Immature natural killer cell (primary cell): ENCODE measurements at places on chromosomes 7 and 10.

DNA sequence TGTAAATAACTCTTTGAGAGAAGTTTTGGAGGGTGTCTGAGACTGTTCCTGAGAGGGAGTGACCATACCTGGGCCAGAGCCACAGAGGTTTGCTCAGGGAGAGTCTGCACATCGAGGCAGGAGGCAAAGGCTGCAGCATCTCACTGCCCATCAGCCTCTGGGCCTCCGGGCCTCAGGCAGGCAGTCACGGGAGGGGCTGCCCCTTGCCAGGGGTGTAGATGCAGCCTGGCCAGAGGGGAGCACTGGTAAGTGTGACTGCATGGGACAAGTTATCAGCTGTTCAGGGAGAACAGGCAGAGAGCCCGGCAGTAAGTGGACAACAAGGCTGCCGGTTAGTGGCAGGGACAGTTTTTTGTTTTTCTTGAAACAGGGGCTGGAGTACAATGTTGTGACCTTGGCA is 55.9 kb downstream of the ZNF467 start:
- no peak overlapping the region for H3K4me3 ChIP-seq
- no peak for DNase-seq
- peaks cover 6% of the 10 kb centered on the region for H3K36me3 ChIP-seq
- peaks cover 8% of the 10 kb centered on the region for H3K27me3 ChIP-seq

DNA sequence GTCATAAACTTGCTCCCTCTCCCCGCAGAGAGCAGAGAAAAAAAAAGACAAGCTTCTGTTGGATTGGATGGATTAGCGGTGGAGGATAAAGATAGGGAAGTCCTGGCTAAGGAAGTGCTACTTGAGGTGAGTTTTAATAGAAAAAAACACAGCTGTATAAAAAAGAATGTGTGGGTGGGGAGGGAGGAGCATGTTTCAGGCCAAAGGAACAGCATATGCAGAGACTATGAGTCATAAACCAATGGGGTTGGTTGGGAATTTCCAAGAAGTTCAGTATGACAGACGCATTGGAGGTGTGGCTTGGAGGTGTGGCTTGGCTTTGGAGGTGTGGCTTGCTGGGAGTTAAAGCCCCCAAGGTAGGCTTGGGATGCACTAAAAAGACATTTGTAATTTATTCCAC is 103.0 kb upstream of the LSM8 start:
- no peaks in the 10 kb centered on the region for H3K36me3 ChIP-seq
- no peaks in the 10 kb centered on the region for H3K4me1 ChIP-seq
- no peaks in the 10 kb centered on the region for H3K27me3 ChIP-seq
- DNase-seq = no peak
- no peak overlapping the region for H3K27ac ChIP-seq
- no peak overlapping the region for H3K4me3 ChIP-seq

DNA sequence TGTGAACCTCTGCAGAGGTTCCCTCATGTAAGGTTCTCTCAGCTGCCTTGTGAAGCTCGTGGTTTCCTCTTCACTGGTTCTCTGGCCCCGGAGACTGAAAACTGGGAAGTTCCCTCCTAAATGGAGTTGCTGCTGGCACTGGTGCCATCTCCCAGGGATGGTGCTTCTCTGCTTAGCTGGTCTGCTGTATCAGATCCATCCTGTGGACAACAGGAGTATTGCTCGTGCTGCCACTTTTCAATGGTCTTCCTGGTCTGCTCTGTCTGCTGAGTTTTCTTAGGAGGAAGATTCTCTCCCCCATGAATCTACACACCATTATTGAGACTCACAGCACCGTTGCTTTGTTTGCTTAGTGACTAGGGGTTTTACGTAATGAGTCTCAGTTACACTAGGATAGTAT is 247.8 kb downstream of the OTUD1 start:
- no peaks in the 10 kb centered on the region for H3K36me3 ChIP-seq
- no peaks in the 10 kb centered on the region for H3K4me1 ChIP-seq
- H3K4me3 ChIP-seq = no peak overlapping the region

DNA sequence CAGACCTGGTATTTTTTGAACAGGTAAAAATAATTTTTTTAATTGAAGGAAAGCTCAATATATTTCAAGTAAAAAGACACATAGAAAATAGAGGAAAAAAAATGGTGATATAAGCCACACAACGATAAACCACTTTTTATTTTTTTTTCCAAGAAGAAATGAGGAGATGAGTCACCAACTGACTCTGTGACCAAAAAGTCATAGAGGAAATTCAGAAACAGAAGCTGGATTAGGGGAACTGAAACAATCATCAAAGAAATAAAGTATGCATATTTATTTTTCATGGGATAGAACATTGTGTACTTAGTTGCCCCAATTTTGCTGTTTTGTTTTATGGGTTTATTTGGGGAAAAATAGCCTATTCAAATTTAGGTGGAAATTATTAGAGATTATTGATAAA is 176.8 kb upstream of the AGR3 start:
- H3K36me3 ChIP-seq = no peaks in the 10 kb centered on the region
- no peak for DNase-seq
- H3K4me1 ChIP-seq = no peaks in the 10 kb centered on the region
- H3K27me3 ChIP-seq = no peaks in the 10 kb centered on the region
- H3K27ac ChIP-seq = no peak overlapping the region
- no peak overlapping the region for H3K4me3 ChIP-seq
